ENCODE measurements at places on chromosomes 13 and 19.

- no peak for DNase-seq
Measured at GRCh38 chr19:11169896-11170678, 14.5 kb upstream of the SPC24 start.

- DNase-seq, result no peak
Measured at GRCh38 chr13:90154311-90154960, 1193.1 kb upstream of the MIR17HG start.

- DNase-seq, result no peak
Measured at GRCh38 chr13:91357613-91358386, 10.3 kb downstream of the MIR17HG start.

GRCh38 chr13:99316657-99317256 is 9.6 kb upstream of the GPR183 start:
- DNase-seq, result no peak

DNA sequence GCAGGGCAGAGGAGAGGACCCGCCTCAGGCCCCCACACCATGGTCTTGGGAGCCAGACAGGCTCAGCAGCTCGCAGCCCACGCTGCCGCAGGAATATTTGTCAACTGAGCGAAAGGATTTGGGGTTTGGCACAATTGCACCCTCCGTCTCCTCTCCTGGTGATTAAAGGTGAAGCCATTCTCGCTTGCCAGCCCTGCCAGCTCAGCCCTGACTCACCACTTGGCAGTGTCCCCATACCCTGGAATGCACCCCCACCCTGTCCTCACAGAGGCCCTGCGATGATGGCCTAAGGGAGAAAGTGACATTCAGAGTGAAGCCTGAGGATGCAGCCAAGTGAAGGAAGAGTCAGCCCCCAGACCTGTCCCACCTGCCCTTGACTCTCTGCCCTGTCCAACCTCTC is 18.8 kb downstream of the CYTH2 start:
- DNase-seq, result no peak

DNA sequence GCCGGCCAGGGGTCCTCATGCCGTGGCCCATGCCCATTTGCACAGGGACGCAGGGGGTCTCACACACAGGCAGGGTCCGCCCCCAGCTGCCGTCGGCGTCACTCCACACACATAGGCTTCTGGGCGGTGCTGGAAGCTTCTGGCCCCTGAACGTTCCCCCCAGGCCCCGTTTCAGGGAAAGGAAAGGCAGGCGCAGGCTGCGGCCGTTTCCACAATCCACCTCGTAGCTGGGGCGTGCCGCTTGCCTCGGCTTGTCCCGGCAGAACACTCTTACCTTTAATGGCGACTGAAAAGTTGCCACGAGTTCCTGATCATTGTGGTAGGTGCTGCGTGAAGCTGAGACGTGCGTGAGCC is 53.4 kb downstream of the MCF2L start:
- no peak for DNase-seq

DNA sequence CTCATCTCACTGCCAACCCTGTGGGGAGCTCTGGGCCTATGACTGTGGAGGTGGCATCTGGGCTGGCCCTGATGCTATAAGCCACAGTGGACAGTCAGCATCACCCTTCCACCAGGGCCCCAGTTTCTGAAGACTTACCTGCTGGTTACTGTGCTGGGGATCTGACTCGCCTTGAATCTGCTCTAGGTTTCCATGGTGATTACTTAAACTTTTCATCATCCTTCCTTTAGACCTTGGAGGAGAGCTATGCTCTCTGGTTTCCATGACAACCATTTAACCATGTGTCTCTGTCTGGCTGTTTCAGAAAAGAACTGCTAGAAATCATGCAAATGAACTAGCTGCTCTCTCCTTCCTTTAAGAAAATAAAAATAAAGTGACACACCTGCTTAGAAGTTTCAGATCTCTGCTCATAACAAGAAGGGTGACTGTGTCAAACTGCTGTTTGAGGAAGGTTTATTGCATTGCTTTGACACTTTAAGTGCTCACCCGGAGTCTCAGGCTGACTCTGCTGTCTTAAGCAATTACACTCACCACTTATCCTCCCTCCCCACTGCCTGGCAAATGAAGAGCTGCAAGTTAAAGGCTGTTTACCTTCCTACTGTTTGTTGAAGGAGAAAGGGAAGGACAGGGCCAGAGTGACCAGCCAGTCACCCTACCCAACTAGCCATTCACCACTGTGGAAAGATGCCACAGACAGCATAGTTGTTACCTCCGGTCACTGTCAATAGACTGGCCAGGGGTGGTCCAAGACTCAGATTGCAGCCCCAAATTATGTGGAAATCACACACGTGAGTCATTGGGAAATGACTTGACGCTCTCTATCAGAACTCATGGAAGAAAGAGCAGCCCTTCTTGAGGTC is 87.6 kb downstream of the HSPH1 start:
- DNase-seq, result no peak

DNA sequence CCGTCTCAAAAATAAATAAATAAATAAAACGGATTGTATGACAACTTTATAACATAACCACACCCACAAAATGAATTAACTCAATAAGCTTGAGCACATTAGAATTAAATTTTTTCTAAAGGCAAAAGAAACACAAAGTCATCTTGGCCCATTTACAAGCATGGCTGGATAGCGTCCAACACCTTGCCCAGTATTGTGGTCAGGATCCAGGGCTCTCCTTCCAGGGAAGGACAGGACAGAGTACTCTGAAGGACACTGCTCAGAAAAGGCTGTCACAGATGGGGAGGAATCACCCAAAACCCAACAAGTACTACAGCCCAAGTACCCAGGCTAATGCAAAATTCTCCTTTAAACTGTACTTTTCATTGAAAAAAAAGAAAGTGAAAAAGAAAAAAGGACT is 27.1 kb downstream of the SUGP2 start:
- no peak for DNase-seq

- DNase-seq, result no peak
Measured at GRCh38 chr13:95174517-95174916, 126.7 kb downstream of the ABCC4 start.

GRCh38 chr13:112933649-112934048 is 35.4 kb upstream of the MCF2L start:
- no peak for DNase-seq

DNA sequence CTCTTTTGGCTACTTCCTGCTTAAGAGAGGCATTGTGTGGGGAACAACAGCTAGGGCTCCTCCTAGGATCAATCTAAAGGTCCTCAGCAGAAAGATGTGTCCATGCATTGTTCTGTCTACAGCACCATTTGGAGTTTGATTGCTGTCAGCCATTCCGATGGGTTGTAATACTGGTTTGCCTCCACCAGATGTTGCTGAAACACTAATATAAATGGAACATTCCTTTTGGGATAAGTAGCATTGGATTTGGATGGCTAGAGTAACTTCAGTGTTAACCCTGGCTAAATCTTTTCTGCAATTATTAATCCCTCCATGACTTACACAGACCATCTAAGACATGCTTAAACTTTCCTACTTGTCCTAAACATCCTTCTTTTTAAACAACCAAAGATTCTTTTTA is 104.2 kb downstream of the TDRD3 start:
- DNase-seq, result no peak

DNA sequence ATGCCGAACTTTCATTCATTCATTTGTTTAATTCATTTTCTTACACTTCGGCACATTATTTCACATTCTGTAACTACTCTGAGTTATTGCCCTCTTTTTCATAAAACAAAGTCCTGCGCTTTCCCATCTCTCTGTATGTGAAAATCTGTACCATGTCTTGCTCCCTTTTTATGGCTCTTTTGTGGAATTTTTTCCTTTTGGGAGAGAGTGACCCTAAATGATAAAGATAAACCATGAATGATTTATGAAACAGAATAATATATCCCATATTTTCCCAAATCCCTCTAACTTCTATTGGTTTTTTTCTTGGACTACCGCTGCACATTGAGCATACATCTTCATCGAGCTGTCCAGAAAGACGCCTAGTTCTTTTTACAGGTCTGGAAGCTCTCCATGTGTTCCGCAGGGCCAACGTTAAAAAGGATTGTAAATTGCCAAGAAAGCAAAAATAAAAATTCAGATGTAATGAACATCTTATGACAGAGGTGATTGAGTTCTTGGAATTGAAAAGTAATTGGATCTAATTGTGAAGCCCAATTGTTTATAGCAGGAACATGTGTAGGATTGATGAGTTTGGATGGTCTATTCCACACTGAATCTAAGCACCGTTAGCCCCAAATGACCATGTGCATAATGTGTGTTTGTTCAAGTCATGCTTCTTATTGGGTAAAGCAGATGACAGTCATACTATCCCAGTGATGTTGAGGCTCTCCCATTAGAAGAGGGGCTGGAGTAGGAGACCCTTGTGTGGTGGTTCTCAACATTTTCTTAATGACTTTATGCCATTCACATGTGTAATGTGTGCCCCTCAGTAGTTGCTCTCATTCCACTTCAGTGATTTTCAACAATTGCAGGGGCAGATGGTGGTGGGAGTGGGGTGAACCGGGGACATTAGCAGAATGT is 378.9 kb downstream of the DLEU7 start:
- DNase-seq, result no peak

GRCh38 chr19:50001775-50002174 is 23.4 kb downstream of the VRK3 start:
- DNase-seq, result no peak

GRCh38 chr13:42551611-42552010 is 22.3 kb upstream of the TNFSF11 start:
- no peak for DNase-seq

DNA sequence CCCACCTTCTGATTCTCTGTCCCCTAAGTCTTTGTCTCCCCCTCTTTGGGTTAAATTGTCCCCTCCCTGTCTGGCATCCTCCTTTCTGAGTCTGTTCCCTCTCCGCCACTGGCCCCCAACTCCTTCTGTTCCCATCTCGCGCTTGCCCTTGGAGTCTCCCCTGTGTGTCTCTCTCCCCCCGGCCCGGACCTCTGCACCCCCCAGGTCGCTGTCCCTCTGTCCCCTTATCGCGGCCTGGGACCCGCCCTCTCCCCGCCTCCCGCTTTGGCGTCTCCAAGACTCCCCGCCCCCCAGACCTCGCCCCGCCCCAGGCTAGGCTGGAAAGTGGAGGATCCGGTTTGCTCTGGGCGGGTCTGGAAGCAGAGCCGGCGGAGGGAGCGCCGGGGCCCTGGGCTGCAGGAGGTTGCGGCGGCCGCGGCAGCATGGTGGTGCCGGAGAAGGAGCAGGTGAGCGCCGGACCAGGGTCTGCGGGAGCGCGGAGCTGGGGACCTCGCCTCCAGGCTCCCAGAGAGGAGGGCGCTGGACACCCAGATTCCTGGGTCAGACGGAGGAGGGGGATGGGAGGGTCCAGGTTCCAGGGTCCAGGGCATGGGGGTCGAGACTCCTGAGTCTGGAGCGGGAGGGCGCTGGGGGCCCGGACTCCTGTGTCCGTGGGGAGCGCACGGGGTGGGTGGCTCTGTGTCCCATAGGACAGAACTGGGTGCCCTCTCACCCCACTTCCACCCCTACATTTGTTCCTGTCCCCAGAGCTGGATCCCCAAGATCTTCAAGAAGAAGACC is at the start of gene TRPM4:
Gene TRPM4, plus strand, starts transcription at position 348 of the 780 bp plus-strand sequence. Its CDS starts 75 bp downstream, at position 423.
- DNase-seq, result peak; percentile 80

DNA sequence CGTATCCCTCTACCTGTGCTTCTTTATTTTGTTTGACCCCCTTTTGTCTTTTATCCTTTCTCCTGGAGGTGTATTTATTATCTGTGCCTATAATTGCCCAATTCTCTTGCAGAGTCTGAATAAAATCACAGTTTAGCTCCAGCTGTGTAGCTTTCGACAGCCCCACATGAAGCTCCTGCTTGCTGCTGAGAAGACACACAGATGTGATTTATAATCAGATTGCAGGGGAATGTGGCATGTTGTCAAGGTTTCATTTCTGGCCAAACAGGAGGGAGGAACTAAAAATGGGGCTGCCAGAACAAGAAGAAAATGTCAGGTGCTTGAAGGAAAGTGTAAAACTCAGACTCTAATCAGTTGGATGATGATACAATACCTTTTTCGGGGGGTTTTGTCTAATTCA is 22.7 kb downstream of the CCNA1 start:
- DNase-seq, result no peak

DNA sequence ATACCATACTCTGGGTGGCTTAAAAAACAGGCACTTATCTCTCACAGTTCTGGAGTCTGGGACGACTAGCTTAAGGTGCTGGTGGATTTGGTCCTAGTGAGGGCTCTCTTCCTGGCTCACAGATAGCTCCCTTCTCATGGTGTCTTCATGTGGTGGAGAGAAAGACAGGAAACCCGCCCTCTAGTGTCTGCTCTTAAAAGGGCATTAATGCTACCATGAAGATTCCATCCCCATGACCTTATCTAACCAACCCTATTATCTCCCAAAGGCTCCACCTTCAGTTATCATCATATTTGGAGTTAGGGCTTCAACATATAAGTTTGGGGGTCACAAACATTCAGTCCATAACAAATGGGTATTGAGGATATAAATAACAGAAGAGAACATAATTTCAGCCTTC is 139.4 kb downstream of the HS6ST3 start:
- DNase-seq, result peak; percentile 52

GRCh38 chr13:36436811-36437210 is 4.5 kb downstream of the CCNA1 start:
- no peak for DNase-seq

GRCh38 chr13:22161871-22162270 is 491.0 kb downstream of the FGF9 start:
- no peak for DNase-seq

GRCh38 chr13:105008604-105009003 is 1526.9 kb downstream of the EFNB2 start:
- DNase-seq, result no peak

DNA sequence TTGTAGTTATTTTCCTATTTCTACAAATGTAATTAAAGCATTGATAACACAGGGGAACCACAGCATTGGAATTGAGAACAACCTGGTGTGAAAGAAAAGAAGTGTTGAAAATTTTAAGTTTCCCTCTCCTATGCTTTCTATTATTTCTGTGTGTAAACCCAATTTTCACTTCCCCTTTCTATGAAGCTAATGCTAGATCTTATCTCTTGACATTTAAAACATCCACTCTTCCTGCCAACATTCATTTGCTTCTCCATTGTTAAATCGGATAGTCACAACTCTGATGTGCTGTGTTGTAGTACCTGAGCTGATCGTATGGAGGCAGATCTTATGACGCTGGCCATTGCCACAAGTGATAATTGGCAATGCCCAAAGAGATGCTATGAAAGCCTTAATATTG is 203.0 kb downstream of the ITGBL1 start:
- DNase-seq, result no peak

- DNase-seq, result no peak
Measured at GRCh38 chr13:48902368-48902767, 73.3 kb upstream of the FNDC3A start.

DNA sequence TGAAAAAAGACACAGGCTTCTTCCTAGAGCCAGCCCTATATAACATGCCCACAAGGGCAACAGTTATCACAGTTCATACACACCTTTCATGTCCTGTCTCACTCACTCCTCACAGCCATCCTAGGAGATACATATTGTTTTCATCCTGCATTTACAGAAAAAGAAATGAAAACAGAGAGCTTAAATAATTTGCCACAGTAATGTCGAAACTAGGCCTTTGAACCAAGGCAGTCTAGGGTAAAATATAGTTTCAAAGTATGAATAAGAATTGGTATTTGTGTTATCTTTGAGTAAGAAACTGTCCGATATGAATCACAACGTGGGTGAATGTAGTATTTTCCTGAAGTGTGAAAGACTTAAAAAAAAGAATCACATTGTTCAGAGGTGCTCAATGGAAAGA is 26.8 kb downstream of the CLDN10 start:
- DNase-seq, result no peak
